HL-60 (cell line): ENCODE measurements at places on chromosomes 11 and 22.

DNA sequence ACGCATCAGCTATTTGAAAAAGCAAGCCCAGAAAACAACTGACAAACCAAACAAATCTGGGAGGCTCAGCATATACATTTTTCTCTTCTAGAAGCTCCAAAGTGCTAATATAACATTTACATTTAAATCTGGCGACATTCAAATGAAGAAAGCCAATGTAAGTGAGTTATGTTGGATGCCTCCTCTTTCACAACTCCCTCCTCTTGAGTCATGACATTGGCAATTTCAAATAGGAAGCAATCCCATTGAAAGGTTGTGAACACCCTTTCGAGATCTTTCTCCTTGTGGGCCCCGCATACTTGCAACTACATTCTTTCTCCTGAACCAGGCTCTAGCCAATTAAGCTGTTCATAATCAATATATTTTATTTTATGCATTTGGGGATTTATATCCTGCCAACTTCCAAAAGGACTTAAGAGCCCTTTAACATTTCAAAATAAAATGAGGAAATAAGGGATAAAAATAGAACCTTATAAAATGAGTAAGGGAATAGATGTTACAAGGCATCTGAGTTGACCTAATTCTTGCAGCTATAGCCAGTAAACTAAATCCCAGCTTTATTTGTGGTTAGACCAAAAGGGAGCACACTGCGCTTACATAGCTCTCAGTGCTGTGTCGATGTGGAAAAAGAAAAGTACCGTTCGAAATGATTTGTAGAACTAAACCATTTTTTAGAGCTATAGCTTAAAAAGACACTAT lies 129.5 kb upstream of the SESN3 start:
- DNase-seq, result peak; percentile 57

DNA sequence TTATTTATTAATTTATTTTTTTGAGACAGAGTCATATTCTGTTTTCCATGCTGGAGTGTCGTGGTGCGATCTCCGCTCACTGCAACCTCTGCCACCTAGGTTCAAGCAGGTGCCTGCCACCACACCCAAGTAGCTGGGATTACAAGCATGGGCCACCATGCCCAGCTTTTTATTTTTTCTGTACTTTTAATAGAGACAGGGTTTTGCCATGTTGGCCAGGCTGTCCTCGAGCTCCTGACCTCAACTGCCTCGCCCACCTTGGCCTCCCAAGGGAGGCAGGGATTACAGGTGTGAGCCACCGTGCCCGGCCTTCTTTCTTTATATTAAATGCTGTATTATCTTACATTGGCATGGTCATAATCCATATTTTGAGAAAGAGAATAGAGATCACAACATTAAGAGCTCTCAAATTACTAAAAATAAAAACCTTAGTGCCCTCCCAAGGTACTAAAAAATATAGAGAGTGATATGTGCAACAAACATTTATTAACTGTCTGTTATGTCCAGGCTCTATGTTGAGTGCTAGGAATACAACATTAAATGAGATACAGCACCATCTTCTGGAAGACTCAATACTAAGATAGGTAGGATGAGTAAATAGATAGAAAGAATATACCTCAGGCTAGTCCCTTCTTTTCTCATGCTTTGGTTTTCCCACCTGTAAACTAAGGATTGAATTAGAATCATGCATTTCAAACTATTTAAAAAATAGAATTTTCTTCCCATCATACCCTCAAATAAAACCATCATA lies 84.1 kb downstream of the BBOX1 start:
- DNase-seq, result no peak

GRCh38 chr11:123161376-123162030 lies 33.5 kb downstream of the CLMP start:
- no peak for DNase-seq

GRCh38 chr11:22433517-22433916 lies 95.3 kb downstream of the SLC17A6 start:
- no peak for DNase-seq

DNA sequence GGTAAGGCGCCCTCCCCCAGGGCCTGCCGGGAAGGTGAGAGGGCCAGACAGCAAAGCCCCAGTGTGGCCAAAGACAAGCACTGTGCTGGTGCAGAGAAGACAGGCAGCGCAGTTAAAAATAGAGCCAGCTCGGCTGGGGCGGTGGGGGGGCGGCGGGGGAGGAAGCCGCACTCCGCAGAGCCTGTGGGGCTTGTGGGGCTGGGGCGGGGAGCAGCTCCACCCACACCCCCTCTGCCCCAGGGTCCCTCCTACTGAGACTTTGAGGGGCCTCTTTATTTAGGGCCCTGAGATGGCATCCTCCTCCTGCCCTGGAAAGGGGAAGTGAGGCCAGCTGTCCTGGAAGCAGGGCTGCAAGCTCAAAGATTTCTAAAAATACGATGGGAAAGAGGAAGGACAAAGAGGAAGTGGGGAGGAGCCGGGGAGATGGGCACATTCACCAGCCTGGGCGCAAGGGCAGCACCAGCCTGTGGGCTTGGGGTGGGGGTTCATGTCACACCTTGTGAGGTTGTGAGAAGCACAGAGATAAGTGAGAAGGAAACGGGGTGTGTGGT lies 2.6 kb downstream of the CYTH4 start:
- peak; percentile 99 for DNase-seq

DNA sequence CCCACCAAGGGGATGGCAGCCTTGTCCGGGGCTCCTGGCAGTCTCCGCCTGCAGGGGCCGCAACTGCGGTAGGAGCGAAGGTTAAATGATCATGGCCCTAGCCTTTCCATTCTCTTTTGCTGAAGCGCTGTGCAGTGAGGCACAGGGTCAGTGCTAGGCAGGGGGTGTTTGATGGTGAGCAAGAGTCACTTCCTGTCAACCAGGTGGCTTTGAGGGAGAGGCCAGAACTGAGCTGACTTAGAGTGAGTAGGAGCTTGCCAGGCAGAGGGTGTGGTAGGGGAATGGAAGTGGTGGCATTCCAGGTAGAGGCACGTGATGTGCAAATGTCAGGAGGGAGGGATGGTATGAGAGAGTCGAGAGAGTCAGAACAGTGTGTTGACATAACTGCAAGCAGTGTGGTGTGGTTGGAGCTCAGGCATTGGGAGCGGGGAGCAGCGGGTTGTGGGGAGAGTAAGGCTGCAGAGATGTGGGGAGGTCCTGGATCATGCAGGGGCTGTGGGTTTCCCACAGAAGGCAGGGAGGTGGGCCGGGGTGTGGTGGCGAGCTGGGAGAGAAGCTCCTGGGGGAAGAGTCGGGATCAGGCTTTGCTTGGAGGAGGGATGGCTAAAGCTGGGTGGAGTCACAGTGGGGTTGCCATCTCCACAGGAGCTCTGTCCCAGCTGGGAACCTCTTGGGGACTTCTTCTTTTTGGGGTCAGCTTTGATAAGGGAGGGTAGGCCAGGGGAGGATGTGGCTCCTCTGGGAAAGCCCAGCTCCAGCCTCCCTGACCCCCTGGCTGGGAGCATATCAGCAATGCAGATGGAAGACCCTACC lies 33.3 kb downstream of the AMPD3 start:
- DNase-seq, result no peak

DNA sequence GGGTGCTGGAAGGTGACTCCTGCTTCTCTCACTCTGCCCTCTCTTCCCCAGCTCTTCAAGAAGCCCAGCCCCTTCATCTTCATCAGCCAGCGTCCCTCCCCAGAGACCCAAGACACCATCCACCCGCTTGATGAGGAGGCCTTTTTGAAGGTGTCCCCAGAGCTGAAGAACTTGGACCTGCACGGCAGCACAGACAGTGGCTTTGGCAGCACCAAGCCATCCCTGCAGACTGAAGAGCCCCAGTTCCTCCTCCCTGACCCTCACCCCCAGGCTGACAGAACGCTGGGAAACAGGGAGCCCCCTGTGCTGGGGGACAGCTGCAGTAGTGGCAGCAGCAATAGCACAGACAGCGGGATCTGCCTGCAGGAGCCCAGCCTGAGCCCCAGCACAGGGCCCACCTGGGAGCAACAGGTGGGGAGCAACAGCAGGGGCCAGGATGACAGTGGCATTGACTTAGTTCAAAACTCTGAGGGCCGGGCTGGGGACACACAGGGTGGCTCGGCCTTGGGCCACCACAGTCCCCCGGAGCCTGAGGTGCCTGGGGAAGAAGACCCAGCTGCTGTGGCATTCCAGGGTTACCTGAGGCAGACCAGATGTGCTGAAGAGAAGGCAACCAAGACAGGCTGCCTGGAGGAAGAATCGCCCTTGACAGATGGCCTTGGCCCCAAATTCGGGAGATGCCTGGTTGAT lies 12.6 kb downstream of the IL10RA start:
- no peak for DNase-seq

DNA sequence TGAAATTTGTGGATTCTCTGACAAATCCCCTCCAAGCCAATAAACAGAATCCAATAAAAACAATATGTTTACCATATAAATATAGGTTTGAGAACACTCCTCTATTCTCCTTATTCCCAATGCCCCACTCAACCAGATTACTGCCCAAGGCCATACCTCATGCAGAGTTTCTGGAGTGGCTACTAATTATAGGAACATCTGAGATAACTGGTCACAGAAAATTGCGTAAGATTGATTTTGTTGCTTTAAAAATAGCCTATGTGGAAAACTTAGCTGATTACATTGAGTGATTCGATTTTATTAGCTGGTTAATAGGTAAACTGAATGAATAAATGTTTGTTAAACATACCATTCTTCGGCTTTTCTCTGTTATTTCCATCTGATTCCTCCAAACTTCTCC lies 48.0 kb downstream of the ME3 start:
- no peak for DNase-seq

GRCh38 chr11:64132191-64132771 lies 33.6 kb downstream of the MACROD1 start:
- no peak for DNase-seq

- no peak for DNase-seq
Measured at GRCh38 chr22:16922076-16922475, 85.9 kb downstream of the GAB4 start.

- DNase-seq, result peak; percentile 71
Measured at GRCh38 chr11:114308689-114309089, 12.5 kb downstream of the NNMT start.

GRCh38 chr11:65851811-65852507 lies 6.0 kb downstream of the CFL1 start:
- DNase-seq, result no peak

DNA sequence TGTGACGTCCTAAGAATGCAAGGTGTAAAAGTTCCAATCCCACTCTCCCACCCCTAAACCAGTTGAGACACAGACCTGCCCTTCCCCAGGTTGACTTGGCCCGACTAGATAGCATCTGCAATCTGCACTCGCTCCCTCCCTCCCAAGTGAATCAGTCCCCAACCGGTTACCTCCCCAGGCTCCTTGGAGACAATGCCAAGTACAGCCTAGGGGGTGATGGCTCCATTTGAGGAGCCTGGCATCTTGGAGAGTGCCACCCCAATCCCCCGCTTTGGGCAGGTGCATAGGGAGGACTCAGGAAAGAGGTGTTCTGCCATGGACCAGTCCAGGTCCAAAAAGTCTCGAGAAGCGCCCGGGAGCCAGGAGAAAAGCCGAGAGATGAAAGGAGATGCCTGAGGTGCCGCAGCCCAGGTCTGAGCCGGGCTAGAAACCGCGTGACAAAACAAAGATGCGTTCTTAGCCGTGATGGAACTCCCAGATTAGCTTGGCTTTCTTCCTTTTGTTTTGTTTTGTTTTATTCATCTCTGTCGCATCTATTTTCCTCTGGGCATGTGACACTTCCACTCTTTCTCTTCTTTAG lies 18.7 kb upstream of the SNX32 start:
- no peak for DNase-seq

DNA sequence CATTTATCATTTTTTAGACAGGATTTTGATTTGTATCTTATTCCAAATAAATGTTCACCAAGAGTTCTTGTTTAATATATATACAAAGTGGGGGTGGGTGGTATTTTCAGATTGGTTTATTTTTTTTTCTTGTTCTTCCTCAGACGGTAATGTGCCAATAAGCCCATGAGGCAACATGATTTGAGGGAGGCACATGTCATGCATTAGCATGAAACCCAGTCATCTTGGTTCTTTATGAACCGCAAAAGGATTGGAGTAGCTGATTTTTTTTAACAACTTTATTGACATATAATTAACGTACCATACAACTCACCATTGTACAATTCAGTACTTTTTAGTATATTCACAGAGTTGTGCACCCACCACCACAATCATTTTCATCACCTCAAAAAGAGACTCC lies 2.7 kb downstream of the BCL2L13 start:
- no peak for DNase-seq

- DNase-seq, result no peak
Measured at GRCh38 chr11:12943311-12943710, 65.8 kb upstream of the RASSF10 start.

DNA sequence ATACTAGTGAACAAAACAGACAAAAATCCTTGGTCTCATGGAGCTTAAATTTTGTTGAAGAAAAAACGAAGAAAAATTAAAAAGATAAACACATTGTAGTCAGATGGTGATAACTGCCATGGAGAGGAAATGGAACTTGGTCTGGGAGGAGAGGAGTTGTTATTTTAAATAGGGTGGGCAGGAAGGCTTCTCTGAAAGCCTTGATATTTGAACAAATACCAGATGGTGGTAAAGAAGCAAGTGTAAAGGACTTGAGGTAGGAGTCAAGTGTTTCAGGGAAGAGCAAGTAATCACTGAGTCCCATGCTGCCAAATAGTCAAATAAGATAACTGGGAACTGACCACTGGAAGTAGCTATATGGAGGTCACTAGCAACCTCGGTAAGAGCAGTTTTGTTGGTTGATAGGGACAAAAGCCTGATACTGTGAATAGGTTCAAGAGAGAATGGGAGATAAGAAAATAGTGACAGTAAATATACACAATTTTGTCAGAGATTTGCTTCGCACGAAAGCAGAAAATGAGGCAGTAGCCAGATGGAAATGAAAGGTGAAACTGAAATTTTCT lies 55.1 kb downstream of the SESN3 start:
- no peak for DNase-seq

DNA sequence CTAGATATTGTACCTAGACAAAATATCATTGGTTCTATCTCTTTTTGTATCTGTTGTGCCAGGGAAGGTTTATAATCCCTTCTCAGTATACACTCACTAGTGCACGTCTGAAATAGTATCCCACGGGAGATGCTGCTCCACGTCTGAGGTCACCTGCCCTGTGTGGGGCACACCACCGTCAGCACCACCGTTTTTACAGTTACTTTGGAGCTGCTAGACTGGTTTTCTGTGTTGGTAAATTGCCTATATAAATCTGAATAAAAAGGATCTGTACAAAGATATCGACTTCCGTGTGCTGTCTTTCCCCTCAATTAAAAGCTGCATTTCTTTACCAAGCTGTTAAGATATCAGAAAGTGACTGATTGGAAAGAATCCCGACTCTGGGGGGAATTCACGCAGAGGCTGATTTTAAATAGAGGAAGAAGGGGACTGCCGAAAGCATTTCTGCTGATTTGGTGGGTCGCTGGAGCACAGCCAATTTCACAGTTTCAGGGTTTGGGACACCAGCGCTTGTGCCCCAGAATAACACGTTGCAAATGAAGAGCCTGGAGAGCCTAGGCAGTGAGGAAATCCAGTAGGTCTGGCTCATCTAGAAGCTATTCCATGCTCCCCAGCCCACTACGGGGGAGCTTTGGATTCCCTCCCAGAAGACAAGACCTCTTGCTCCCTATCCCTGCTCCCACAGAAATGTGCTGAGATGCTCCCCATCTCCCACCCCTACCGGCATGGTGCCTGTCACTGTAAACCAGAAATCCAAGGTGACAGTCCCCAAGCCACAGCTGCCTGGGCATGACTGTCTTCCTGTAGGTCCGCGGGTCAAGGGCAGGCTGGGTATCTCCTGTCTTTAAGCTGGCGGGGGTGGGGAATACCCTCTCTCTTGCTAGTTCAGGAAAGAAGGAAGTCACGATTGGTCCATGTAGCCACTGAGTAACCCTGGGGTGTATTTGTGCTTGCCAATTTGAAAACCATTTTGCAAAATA lies 12.7 kb upstream of the MYO18B start:
- no peak for DNase-seq

GRCh38 chr11:18371279-18371678 lies 23.1 kb upstream of the LDHA start:
- DNase-seq, result no peak

GRCh38 chr11:133981156-133981555 lies 24.4 kb upstream of the IGSF9B start:
- DNase-seq, result no peak
